ENCODE measurements at places on chromosomes 5 and 9.
A peak's percentile ranks its signal among the peaks of the same experiment; 100 is the strongest.

GRCh38 chr5:28355831-28356230, 1317.4 kb upstream of the CDH9 start:
- no peak for DNase-seq

- no peak for DNase-seq
These were observed 32.5 kb upstream of the MYORG start for GRCh38 chr9:34409154-34409553.

DNA sequence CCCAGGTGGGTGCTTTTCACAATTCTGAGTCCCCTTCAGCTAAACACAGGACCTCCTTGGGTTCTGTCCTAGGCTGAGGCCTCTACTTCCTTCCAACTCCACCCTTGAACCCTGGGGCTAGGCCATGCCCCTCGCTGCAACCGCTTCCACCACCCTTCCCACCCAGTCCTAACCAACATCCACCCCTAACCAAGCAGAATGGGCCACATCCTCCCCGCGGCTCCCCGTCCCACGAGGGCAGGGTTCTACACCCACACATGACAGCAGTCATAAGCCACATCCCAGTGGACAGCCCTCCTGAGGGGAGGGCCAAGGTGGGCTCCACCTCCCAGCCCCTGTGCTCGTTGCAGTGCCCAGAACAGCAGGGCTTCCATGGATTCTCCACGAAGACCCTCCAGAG, 65.8 kb downstream of the SHB start:
- DNase-seq = no peak

GRCh38 chr5:111129938-111130337, 37.8 kb downstream of the WDR36 start:
- DNase-seq = no peak

DNA sequence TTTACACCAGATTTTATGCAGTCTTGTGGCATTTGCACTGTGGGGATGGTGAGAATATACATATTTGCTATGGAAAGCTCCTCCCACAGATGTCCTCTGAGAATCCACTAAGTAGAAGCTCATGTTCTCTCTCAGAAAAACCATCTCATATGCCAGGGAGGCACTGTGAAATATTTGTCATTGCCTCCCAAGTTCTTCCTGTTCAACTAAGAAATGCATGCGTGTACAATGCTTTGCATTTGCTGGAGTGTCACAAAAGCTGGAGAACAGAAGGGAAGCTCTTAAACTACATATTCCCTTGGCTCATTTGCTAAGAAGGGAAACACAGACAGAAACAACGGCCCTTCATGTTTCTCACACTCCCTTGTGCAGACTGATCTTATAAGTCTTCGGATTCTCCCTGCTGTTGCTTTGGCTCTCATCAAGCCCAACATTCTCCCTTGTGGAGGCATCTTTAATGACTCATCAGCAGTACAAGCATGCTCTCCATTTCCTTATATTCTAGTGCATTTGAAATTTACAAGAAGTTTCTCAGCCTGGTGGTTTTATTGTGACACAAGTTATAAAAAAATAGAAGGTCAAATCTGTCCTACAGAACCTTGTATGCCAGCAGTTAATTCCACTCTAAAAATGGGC, 220.6 kb downstream of the TRIM36 start:
- no peak for DNase-seq

DNA sequence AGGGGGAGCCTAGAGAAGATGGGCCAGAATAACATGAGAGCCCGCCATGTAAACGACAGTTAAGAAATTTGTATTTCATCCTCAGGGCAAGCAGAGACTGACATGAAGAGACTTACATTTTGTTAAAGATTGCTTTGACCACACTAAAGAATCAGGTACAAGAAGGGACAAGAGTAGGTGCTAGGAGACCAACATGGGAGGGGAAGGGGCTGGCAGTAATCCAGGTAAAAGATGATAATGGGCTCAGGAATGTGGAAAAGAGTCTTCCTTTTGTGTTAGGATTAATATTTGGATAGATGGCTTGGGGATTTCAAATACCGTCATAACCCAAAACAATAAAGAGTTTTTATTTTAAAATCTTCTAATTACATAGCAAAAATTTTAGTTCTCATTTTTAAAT, 137.3 kb downstream of the ZNF462 start:
- no peak for DNase-seq

DNA sequence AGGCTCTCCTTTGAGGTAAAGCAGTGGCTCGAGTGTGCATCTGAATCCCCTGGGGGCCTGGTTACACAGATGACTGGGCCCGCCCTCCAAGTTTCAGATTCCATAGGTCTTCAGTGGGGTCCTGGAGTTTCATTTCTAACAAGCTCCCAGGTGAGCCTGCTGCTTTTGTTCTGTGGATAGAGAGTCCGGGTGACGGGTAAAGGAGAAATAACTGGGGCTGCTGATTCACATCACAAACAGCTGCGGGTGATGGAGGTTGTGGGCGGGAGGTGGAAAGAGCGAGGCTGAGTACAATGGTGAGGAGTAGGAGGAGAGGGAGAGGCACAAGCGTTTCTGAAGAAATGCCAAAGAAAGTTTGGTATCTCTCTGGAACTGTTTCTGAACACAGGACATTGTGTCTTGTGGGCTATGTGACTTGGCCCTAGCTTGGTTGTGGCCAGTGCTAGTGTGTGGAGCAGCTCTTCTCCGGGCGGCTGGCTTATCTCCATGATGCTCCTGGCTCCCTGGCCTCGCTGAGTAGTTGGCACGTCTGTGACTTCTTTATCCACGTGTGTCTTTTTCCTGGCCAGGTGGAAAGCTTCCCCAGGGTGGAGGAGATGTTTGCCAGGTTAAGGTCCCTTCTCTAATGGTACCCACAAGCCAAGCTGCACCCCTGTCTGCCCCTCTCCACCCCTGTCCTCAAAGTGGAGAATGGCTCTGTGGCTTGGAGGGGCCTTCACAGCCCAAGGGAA, 61.7 kb downstream of the HSPA4 start:
- DNase-seq = peak; percentile 73

- no peak for DNase-seq
These were observed 766.2 kb downstream of the PTPRD start for GRCh38 chr9:9846557-9846956.

DNA sequence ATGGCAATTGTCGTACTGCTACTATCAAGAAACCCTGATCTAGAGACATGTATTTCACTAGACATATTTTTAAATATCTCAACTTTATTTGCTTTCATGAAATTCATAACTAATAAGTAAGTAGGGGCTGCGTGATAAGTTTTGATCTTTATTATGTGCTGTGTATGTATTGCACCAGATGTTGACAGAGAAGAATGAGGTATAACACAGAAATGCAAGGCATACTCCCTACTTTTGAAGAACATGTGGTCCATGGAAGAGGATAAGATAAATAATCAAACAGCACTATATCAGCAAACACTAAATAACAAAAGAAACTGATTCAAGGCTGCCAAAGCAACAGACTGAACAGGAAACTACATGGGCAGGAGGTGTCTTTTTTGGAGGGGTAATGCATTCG, 60.9 kb downstream of the FREM1 start:
- DNase-seq = no peak

Data from activated CD8-positive, alpha-beta memory T cell treated with anti-CD3 and anti-CD28 coated beads, Interleukin-2, amount 50 U/mL, for 48 hours (primary cell).